Effector CD8-positive, alpha-beta T cell (primary cell): ENCODE measurements at places on chromosomes 13 and 19.

- DNase-seq: no peak
Observed at GRCh38 chr13:83883061-83883523, 818 bp upstream of the SLITRK1 start.

GRCh38 chr13:24275041-24275440, 34.3 kb upstream of the C1QTNF9 start:
- no peak for DNase-seq

- no peak for DNase-seq
Observed at GRCh38 chr19:8635422-8635821, 5.0 kb downstream of the NFILZ start.

DNA sequence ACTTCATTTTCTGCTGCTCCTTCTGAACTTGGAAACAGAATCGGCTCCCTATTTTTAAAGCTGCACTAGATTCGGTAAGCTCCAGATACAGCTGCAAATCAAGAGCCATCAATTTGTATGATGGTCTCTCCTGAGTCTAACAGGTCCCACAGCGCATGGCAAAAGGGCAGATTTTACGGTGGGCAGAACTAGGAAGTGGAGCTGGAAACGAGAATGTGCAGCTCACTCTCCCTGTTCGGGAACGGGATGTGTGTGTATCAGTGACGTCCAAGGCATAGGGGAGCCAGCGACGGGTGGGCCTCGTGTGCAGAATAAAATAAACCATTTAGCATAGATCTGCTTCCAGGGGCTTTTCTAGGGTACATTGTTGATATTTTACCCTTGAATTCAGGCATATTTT, 74.2 kb downstream of the COL4A1 start:
- no peak for DNase-seq

DNA sequence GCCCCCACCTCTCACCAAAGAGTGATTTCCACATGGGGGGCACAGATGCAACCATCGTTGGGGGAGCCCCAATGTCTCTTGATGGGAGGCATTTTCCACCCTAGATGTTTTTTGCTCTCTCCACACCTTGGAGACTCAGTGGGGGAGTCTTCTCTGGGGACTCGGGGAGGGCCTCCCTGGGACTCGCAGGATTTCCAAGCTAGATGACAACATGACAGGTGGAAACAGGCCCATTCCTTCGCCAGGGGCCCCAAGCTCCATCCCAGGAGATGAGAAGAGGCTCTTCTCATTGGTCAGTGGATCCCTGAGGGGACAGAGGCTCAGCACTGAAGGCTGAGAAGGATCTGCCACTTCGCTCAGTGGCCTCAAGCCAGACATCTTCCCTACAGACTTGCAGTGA, 12.7 kb upstream of the KIR2DL4 start:
- no peak for DNase-seq

- DNase-seq: no peak
Observed at GRCh38 chr19:40717880-40718773, 1.2 kb downstream of the ITPKC start.

GRCh38 chr19:31545777-31546176, 196.5 kb upstream of the TSHZ3 start:
- DNase-seq: no peak

DNA sequence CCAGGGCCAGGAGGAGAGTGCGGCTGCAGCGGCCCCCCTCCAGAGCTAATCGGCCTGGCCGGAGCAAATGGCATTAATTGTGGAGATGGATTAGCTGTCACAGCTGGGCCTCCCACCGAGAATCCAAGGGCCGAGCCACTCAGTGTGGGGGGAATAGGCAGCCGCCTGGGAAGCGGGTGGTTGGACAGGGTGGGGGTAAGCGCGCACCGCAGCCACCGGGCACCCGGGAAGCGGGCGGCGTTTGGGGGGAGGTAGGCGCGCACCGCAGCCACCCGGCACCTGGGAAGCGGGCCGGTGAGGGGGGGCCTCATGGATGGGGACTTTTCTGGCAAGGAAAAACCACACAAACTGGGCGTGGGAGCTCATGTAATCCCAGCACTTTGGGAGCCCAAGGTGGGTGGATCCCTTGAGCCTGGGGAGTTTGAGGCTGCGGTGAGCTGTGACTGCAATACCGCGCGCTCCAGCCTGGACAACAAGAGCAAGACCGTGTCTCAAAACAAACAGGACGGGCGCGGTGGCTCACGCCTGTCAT, 9.7 kb downstream of the R3HDM4 start:
- DNase-seq: no peak

DNA sequence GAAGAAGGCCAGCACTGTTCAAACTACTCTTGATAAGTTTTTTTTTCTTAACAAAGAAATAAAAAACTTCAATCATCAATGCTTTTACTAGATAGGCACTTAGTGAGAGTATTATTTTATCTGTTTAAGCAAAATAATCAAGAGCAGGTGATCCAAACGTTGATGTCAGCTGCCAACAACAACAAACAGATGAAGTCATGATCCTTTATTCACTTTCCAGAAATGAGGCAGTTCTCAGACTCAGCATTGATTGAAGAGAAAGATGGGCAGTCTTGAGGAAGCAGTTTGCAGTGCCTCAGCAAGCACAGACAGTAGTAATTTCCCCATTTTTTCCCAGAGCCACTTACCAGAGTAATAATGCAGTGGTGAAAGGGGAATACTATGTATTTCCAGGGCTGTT, 38.4 kb upstream of the CSNK1A1L start:
- DNase-seq: no peak

- DNase-seq: peak; percentile 70
Observed at GRCh38 chr19:41945135-41945766, 13.9 kb downstream of the RABAC1 start.

- no peak for DNase-seq
Observed at GRCh38 chr13:100610391-100611347, 22.1 kb upstream of the GGACT start.
